GM06990 (cell line): ENCODE measurements at places on chromosomes 5 and 9.
A peak's percentile ranks its signal among the peaks of the same experiment; 100 is the strongest.

DNA sequence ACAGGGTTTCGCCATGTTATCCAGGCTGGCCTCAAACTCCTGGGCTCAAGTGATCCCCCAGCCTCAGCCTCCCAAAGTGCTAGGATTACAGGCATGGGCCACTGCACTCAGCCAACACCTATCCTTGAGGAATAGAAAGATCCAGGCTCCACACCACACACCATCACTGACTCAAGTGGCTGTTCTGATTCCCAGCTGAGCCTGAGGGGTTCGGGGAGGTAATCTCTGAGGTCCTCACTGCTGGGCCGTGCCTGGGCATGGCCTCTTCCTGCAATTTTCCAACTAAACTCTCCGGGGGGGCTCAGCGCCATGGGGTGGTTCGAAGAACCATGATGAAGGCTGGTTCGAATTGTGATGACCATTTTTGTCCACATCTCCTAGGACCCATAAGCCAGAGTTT lies 31.0 kb upstream of the IL17B start:
- no peak for DNase-seq

- peak; percentile 22 for DNase-seq
Measured at GRCh38 chr9:109319626-109320241, 1.1 kb downstream of the EPB41L4B start.

GRCh38 chr5:126561908-126562307 lies 33.1 kb downstream of the ALDH7A1 start:
- no peak for DNase-seq

DNA sequence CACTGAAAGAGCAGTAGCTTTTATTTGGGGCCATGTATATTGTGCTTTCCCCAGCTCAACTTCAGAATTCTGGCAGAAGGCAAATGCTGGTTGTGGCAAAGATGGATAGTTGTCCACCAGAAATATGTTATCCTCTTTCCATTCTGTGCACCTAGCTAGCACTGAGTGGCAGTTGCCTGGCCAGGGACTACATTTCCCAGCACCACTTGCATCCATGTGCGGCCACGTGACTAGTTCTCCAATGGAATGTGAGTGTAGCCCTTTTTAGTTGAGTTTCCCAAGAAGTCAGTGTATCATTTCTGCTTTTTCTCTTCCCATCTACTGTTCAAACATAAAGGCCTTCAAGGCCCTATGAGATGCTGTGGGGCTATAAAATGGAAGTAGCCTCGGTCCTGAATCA lies 354.0 kb upstream of the CLINT1 start:
- no peak for DNase-seq

DNA sequence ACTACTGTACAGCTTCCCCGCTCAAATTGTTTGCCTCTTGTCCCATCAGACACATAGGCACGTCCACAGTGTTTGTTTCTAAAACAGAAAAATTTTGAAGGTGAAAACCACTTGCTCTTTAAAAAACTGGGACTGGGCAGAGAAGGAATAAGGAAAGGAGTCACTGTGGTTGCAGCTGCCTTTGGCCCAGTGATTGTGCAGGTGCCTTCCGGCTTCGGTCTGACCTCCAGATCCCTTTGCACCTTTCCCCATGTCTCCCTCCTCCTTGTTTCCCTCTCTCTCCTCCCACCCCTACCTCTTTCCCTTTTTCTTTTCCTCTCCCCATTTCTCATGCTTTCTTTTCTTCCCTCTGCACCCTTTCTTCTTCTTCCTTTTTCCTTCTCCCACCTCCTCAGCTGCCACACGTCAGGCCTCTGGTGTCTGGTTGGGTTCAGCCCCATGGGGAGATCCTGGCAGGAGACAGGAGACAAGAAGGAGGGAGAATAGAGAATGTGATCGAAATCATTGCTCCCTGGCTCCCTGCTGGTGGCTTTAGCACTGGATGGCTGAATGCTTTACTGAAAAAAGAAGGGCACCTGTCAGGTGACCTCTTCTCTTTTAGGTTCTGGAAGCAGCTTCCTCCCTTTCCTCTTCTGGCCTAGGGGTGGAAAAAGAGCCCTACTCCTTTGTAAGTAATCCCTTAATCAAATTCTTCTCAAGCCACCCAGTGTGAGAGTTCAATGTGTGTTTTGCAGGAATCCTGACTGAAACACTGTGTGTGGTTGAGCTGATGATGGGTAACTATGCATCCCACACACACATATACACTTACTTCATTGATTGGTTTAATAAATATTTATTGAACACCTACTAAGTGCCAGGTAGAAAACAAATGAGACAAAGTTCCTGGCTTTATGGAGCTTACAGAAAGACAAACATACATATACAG lies 267.3 kb downstream of the MAST4 start:
- no peak for DNase-seq

- no peak for DNase-seq
Measured at GRCh38 chr5:147876626-147877025, 1.9 kb upstream of the SCGB3A2 start.
